Activated T-helper 1 cell treated with anti-CD3 and anti-CD28 coated beads, Interleukin-2, amount 50 U/mL, for 16 hours (primary cell): ENCODE measurements at places on chromosomes 11 and 22.

DNA sequence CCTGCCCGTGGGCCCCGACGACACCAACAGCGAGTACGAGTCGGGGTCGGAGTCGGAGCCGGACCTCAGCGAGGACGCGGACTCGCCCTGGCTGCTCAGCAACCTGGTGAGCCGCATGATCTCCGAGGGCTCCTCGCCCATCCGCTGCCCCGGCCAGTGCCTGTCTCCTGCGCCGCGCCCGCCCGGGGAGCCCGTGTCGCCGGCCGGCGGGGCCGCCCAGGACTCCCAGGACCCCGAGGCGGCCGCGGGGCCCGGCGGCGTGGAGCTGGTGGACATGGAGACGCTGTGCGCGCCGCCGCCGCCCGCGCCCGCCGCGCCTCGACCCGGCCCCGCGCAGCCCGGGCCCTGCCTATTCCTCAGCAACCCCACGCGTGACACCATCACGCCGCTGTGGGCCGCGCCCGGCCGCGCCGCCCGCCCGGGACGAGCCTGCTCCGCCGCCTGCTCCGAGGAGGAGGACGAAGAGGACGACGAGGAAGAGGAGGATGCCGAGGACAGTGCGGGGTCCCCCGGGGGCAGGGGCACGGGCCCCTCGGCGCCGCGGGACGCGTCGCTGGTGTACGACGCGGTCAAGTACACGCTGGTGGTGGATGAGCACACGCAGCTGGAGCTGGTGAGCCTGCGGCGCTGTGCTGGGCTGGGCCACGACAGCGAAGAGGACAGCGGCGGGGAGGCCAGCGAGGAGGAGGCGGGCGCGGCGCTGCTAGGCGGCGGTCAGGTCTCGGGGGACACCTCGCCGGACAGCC is 3.8 kb downstream of the MAPK8IP2 start:
- no peak for DNase-seq

GRCh38 chr11:89504270-89504669 is 13.1 kb upstream of the NOX4 start:
- DNase-seq = no peak

GRCh38 chr11:46490666-46491065 is 99.1 kb upstream of the CHRM4 start:
- DNase-seq = no peak

GRCh38 chr11:112783945-112784322 is 177.3 kb upstream of the NCAM1 start:
- DNase-seq = no peak
